ENCODE measurements at places on chromosomes 5 and 9.

DNA sequence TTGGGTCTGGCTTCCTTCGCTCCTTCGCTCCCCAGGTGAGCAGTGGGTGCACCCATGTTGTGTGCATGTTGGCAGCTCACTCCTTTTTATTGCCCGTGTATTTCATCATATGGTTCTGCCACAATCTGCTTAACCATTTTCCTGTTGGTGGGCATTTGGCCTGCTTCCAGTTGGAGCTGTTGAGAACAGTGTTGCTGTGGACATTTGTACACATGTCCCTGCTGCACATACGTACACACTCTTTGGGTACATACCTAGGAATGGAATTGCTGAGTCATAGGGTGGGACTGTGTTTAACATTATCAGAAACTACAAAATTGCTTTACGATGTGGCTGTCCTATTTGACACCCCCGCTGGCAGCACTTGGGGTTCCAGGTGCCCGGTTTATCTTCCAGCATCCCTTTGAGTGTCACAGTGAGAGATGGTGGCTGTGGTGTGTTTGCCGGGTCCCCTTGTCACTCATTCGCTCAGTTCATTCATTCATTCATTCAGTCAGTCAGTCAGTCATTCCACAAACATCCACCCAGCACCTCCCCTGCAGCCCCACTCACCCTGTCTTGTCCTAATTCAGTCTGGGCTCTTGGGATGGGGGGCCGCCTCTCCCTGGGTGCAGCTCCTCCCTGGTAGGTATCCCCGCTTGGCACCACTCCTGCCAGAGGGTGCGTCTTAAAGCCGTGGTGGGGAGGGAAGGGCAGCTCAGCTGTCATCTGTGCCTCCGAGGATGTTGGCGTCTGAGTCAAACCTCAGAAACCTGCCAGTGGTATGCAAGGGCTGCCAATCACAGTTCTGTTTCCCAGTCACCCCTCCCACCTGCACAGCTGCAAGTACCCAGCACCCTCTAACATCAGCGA is 7.9 kb upstream of the FIBCD1 start:
- peak; percentile 39 for DNase-seq

DNA sequence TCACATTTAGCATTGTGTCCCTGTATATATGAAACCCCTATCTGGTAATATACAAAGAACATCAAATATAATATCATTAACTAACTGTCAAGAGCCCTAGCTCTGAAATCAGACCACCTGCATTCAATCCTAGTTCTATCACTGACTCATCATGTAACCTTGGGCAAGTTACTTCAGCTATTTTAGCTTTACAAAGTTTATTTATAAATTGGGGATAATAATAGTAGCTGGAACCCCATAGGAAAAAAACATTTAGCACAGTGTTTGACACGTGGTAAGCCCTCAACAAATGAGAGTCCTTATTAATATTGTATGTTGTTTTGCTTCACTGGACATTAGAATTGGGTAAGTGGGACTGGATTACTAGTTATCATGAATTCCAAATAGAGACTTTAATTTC is 157.5 kb downstream of the EBF1 start:
- no peak for DNase-seq

- no peak for DNase-seq
Measured at GRCh38 chr5:41885286-41885685, 15.1 kb upstream of the OXCT1 start.

- DNase-seq = no peak
Measured at GRCh38 chr5:59125011-59125961, 542.4 kb downstream of the RAB3C start.

DNA sequence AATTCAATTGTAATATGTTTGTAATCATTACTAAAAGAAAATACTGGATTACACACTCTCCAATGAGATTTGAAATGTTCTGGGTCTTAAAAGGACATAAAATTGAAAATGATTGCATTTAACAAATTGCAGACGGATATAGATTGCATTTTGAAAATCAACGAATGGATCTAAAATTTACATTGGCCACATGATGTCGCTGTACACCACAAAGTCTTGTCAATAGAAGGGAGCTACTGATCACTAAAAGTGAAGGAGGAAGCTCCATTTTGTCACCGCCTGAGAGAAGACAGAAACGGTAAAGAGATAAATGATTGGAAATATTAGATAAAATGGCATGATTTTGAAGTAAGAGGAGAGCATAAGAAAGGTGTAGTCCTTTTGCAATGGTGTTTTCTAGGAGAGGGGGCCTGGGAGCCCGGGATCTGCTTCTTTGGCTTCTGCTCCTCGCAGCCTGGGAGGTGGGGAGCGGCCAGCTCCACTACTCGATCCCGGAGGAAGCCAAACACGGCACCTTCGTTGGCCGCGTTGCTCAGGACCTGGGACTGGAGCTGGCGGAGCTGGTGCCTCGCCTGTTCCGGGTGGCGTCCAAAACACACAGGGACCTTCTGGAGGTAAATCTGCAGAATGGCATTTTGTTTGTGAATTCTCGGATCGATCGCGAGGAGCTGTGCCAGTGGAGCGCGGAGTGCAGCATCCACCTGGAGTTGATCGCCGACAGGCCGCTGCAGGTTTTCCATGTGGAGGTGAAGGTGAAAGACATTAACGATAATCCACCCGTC is at the start of gene PCDHA1:
Gene PCDHA1, plus strand, starts transcription at position 236 of the 782 bp plus-strand sequence.
- DNase-seq = no peak

DNA sequence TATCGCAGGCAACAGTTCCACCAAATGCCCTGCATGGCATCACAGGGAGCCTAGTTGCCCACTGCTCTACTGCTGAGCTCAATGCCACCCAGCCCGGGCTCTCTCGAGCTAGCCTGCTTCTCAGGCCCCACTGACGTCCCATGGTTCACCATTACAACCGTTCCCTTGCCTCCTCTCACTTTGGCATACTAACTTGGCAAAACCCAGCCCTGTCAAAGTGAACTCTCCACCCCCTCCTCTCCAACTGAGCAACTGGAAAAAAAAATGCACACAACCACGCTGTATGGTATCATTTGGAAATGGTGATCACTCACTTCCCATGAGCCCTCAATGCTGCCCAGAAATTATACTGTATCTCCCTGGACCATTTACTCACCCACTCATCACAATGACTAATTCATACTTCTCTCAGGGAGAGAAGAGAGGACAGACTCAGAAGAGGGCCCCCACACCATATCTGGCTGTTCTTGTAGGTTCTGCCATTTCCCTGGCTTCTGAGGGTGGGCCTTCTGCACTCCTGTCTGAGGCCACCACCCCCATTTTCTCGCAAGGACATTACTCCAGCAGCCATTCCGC is 51.4 kb upstream of the RARS1 start:
- DNase-seq = no peak

- no peak for DNase-seq
Measured at GRCh38 chr5:117833691-117834090, 1154.7 kb downstream of the DTWD2 start.

DNA sequence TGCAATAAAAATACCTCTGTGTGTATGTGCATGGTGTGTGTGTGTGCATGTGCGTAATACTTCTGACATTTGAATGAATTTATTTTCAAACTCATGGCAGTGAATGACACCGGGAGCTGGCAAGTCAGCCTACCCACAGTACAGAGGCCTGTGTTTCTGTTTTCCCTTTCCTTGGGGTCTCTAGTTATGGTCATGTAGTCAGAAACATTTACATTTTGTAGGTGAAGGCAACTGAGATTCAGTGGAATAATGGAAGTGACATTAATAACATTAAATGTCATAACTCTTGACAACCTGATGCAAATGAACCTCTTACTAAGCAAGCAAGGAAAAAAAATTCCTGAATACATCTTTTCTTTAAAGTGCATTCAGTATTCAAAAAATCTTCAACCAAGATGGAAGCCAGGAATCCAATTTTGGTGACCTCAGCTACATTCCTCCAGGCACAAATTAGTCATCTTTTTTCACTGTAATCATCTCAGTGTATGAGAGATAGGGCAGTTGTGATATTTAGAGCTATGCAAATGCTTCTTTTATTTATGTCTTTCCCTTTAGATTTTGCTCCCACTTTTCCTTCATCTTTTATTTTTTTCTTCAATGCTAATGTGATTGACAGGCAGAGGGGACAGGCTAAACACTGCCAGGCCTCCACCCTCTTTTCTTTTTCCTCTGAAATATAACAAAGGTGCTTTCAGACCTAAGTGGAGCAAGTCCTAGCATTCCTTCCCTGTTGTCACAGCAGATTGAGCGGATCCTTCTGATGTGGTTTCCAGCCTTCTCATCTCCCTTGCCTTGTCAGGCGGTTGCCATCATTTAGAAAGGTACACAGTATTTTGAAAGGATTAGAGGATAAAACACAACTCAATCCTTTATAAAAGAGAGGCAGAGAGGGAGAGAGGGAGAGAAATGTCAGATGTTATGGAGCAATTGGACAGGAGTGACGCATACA is 569.8 kb upstream of the ADAMTS16 start:
- DNase-seq = no peak

- DNase-seq = no peak
Measured at GRCh38 chr9:33172256-33173238, 5.4 kb upstream of the B4GALT1 start.

- no peak for DNase-seq
Measured at GRCh38 chr5:137603356-137603755, 104.2 kb upstream of the SPOCK1 start.

DNA sequence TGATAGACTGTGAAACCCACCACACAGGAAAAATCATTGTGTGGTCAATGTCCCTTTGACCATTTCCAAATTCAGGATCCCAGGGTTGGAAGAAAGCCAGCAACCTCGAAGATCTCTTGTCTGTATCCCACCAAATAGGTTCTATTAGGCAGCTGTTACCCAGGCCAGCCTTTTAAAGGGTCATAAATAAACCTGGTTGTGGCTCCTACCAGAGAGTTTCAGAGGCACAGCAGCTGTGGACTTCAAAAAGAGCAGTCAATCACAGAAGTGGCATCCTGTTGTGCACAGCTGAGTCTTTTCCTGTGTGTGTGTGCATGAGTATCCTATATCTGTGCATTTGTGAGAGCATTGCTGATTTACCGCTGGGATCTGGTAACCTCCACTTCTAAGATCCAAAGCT is 23.7 kb upstream of the OR2S2 start:
- no peak for DNase-seq

DNA sequence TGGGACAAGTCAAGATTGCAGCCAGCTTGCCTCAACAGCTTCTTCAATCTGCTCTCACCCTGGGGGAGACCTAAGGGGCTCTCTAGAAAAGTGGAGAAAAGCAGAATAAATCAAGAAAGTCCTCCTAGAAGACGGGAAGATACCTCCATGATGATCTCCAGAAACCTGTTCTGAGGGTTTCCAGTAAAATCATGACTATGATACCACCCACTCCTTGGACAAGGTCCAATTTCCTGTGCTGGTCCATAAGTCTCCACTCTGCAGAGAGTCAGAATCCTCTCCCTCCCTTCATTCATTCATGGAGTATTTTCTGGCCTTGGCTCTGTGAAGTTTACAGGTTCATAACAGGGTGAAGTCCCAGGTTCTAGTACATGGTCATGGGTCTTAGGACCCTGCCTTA is 168.6 kb downstream of the SLC12A2 start:
- DNase-seq = no peak

GRCh38 chr5:148586796-148587195 is 67.5 kb downstream of the HTR4 start:
- DNase-seq = peak; percentile 22

DNA sequence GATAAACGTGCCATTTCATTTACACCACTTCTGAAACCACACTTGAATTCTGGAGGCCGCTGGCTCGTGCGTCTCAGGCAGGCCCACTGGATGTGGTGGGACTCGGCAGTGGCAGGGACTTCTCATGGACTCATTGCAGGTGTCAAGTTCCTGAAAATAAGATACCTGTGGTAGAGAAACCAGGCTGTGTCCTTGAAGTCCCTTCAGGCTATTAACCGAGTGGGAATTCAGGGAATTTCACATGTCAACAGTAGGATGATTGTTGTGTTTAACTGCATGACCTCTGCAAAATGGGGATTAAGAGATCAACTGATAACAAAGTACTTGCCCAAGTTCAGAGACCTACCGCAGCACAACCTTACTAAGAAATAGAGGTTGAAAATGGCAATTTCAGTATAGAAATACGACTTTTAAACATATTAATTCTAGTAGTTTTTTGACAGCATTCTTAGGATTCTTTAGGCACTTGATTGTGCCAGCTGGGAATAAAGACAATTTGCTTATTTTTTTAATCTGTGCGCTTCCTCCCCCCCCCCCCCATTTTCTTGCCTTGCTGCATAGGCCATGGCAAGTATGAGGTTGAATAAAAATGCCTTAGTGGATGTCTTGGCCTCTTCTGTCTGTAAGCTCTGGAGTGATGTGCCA is 26.8 kb downstream of the TRIP13 start:
- DNase-seq = peak; percentile 75

DNA sequence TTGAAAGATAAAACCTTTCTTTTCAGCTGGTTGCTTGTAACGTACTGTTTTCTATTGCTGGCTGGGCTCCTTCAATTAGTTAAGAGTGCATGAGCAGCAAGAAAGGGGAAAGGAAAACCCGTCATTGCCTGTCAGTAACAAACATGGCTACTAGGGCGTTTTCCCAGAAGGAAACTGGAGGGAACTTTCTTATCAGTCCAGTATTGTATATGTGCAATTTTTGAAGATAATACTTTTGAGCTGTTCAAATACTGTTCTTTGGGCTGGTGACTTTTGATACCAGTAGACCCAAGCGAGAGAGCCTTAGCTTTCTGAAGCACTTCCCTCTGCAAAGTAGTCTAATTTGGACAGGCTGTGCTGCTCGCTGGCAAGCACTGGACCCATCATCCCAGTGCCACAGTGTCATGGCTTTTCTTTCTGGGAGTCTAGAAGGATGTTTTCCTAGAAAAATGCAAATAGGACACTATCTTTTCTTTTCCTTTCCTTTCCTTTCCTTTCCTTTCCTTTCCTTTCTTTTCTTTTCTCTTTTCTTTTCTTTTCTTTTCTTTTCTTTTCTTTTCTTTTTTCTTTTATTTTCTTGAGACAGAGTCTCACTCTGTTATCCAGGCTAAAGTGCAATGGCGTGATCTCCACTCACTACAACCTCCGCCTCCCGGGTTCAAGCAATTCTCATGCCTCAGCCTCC is 149.9 kb upstream of the SMIM23 start:
- DNase-seq = no peak

GRCh38 chr9:110446171-110446570 is 108.5 kb upstream of the TXNDC8 start:
- DNase-seq = no peak

- no peak for DNase-seq
Measured at GRCh38 chr9:91945277-91946085, 4.5 kb downstream of the ROR2 start.

GRCh38 chr9:113590991-113591898 is 127.7 kb downstream of the RGS3 start:
- DNase-seq = no peak

DNA sequence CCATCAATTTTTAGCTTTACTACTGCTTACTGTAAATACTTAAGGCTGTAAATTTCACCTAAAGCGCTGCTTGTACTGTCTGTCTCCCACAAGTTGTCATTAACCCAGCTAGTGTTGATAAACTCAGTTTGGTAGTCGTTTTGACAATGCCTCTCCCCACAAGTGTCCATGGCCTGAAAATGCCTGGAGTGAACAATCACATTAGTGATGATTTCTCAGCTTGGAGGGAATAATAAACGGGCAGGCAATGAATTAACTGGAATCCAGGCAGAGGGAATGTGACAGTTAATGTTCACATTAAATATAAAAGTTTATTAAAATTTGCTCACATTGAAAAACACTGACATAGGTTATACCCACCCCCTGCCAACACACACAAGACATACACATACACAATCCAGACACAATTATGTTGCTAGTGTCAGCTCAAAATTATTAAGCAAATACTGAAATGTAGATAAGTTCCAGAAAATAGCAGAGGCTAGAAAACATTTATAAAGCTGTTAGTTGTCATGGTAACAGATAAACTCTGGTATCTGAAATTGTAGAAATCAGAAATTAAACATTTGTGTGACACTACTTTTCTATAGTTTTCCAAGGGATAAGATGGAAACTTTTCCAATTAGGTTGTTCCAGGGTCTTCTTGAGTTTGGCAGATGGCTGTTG is 341.9 kb downstream of the DIRAS2 start:
- no peak for DNase-seq

Data from retinal pigment epithelial cell (primary cell).